ENCODE measurements at places on chromosomes 6 and 20.

GRCh38 chr6:124487623-124488431 lies 474.4 kb upstream of the RNF217 start:
- DNase-seq: no peak

DNA sequence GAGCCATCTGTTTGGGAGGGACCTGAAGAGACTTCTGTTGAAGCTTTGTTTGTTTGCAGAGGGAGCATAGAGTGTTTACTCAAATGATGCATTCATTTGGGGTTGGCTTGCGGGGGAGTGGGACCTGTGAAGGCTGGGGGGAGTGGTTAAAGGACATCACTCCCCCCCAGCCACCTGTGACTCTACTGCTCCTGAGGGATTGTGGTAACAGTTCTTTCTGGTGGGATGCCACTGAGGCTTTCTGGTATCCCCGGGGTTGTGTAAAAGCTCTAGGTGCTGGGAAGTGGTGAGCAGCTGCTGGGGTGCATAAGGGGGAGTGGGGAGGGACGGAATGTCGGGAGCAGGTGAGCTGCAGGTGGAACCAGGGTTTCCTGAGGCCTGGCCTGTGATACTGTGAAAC lies 239.2 kb upstream of the QKI start:
- no peak for DNase-seq

DNA sequence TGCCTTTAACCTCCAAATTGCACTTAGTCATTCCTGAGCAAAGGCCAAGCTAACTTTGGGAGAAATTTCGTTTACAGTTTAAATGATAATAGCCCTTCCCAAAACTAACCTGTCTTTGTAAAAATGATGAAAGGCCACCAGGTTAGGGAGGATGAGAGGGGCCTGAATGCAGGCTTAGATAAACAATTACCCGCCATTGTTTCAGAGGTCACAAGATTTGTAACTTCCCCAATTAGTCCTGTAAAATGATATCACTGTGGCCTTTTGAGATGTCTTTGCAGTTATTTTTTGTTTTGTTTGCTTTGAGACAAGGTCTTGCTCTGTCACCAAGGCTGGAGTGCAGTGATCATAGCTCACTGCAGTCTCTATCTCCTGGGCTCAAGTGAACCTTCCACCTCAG lies 26.3 kb downstream of the GNL1 start:
- peak; percentile 25 for DNase-seq

- DNase-seq: no peak
These were observed 168.2 kb upstream of the SSTR4 start for GRCh38 chr20:22866812-22867341.

- no peak for DNase-seq
These were observed 37.2 kb downstream of the TTI1 start for GRCh38 chr20:37995856-37996605.

- no peak for DNase-seq
These were observed 8.9 kb downstream of the SNHG17 start for GRCh38 chr20:38426006-38426897.

DNA sequence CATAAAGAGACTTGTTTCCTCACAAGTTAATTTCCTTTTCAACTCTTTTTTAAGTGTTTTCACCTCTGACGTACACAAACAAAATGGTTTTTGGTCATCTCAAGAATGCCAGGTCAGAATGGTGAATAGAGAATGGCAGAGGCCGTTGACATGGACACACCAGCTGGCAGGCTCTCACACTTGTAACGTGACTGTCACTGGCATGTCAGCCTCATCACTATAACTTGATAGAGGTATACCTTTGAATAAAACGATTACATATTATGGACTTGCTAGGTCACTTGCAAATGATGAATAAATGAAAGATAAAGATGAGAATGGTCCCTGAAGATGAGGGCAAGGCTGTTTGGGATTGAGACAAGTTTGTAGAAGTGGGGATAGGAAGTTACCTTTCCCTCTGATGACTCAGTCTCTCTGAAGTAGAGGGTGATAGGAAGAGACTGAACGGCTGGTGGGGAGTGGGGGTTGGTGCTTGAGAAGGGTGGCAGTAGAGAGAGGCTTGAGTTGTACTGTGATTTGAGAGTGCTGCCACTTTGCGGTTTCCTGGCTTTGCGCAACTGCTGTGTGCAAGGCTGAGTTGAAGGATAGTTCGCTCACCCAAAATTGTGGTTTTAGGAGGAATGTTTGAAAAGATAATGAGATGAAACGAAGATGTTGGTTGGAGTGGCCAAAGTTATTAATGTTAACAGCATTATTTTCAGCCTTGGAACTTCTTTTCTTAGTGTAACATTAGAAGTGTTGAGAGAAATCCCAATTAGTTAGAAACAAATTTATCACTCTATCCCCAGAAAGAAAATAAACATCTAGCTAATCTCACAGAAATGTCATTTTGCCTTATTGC lies 30.3 kb downstream of the TBPL1 start:
- no peak for DNase-seq

- no peak for DNase-seq
These were observed 111.0 kb downstream of the DTNBP1 start for GRCh38 chr6:15551798-15552197.

DNA sequence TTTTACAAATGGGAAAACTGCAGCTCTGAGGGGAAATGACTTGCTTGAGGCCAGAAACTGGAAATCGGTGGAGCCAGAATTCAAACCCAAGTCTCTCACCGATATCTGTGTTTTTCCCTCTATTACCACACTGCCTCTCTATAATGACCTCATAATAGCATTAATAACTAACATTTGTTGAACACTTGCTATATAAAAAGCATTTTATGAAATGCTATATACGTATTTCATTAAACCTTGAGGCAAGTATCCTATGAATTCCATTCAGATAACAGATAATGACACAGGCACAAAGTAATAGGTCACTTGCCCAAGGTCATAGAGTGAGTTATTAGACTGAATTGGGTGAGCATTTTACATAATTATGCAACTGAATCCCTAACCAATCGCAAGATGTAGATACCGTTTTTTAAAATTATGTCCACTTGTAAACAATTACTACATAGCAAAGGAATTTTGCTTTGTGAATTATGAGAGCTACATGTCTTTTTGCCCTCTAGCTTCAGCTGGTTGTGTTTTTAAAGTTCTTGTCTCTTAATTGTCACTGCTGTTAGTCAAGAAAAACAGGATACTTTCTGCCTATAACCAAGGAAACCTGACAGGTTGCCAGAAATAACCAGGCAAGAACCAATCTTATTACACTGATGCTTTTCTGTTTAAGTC lies 4.7 kb downstream of the DSN1 start:
- no peak for DNase-seq

GRCh38 chr20:50926530-50926929 lies 4.7 kb downstream of the ADNP start:
- DNase-seq: no peak

GRCh38 chr6:104640150-104640700 lies 219.5 kb downstream of the HACE1 start:
- DNase-seq: no peak

DNA sequence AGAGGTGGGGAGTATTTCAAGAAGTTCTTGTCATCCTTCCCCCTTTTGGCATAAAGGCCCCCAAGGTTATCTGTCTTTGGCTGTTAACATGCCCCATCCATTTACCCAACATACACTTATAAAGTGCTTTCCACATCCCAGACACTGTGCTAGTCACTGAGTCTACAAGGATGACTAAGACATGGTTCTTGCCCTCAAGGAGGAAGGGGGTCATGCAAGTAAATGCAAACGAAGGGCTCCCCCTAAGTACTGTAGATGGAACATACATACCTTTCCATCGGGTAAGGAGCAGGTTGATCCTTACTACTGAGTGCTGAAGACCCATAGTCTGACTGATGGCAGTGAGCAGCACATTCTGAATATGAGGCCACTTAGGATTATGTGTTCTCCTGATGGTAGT lies 38.3 kb downstream of the HECA start:
- DNase-seq: no peak

GRCh38 chr6:104559435-104560202 lies 300.1 kb downstream of the HACE1 start:
- DNase-seq: no peak

Measured in large intestine (tissue), 12 donors.